Activated naive CD8-positive, alpha-beta T cell treated with anti-CD3 and anti-CD28 coated beads, Interleukin-2, amount 50 U/mL, for 24 hours (primary cell): ENCODE measurements at places on chromosomes 13 and 19.
A peak's percentile ranks its signal among the peaks of the same experiment; 100 is the strongest.

DNA sequence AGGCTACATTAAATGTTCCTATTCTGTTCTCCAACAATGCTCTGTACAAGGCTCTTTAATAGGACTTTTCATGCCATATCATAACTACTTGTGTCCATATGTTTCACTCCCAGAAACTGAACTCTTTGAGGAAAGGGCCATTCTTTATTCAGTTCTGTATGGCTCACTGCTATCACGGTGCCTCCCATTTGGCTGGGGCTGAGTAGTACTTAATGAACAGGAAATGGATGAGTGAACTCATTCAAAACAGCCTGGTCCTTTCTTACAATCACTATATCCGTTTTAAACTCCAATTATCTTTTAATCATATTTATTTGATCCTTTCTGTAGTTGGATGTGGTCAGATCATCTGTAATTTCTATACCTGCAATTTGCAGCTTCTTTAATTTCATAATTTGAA is 410.6 kb downstream of the TBC1D4 start:
- DNase-seq = no peak

DNA sequence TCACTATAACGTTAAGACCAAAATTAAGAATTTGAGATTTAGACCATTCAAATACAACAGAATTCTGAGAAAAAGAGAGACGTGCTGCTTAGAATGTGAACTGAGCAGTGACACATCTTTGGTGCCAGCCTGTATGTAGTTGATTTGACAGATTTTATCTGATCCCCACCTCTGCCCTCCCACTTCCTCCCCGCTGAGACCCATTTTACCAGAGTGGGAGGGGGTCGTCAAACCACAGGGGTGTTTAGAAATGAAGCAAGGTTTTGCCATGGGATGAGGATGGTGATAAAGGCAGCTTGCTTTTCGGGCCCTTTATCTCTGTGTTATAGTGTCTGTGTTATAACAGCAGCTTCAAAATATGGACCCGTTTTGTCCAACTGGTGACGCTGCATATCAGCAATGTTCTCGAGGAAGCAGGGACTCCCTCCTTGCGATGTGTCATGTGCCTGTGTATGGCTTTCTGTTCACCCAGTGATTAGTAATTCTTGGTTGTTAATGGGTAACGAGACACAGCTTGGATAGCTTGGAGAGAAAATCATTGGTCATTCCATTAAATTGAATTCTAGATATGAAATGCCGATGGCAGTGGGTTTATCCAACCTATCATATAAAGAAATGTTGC is 125.0 kb downstream of the HS6ST3 start:
- no peak for DNase-seq

- no peak for DNase-seq
Observed at GRCh38 chr19:12596927-12597548, 13.6 kb downstream of the ZNF490 start.

DNA sequence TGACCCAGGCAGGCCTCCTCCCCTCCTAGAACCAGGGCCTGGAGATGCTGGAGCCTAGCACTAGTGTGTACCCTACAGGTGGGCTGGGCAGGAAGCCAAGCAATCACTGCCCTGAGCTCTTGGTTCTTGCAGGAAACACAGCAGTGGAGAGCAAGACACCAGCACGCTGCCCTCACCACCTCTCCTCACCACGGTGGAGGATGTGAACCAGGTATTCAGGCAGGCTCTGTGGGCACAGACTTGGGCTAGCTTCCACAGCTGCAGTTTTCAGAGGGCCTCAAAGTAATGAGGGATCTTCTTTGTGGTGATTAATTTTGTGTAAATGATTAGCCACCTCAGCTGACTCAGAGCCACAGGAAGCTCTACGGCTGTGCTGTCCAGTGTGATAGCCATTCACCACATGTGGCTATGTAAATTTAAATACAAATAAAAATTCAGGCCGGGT is 13.6 kb upstream of the GPI start:
- no peak for DNase-seq

GRCh38 chr19:34145741-34146202 is 26.5 kb upstream of the LSM14A start:
- DNase-seq = peak; percentile 51

DNA sequence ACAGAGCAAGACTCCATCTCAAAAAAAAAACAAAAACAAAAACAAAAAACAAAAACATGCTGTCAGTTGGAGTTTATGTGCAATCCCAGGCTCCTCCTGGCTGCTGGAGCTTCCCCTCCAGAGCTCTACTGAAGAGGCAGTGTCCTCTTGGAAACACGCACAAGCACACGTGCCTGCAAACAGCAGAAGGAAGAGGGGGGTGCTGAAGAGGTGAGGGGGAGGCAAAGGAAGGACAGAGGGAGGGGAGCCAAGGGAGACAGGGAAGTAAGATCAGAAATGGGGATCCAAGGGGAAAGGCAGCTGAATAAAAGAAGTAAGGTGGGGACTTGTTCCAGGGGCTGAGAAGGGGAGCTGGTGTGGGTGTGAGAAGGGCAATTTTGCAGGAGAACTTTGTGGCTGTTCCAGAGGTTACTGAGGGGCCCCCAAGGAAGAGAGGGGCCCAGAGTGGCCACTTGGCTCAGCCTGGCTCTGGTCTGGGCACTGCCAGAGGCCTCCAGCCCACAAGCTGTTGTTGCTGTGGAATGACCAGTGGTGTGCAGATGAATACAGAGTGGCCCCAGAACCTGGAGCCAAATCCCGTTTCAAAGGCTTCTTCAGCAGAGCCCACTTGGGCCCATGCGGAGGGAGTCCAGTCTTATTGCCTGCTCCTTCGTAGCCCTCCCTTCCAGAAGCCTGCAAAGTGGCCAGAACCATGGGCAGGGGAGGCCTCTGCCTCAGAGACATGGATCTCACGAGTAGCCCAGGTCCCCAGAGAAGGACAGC is 34.4 kb downstream of the LYL1 start:
- DNase-seq = no peak

DNA sequence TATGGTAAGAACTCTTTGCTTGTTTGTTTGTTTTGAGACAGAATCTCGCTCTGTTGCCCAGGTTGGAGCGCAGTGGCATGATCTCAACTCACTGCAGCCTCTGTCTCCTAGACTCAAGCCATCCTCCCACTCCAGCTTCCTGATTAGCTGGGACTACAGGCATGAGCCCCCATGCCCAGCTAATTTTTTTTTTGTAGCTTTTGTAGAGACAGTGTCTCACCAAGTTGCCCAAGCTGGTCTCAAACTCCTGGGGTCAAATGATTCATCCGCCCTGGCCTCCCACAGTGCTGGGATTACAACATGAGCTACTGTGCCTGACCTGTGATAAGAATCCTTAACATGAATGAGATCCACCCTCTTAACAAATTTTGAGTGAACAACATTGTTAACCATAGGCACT is 183.9 kb upstream of the TSHZ3 start:
- no peak for DNase-seq

DNA sequence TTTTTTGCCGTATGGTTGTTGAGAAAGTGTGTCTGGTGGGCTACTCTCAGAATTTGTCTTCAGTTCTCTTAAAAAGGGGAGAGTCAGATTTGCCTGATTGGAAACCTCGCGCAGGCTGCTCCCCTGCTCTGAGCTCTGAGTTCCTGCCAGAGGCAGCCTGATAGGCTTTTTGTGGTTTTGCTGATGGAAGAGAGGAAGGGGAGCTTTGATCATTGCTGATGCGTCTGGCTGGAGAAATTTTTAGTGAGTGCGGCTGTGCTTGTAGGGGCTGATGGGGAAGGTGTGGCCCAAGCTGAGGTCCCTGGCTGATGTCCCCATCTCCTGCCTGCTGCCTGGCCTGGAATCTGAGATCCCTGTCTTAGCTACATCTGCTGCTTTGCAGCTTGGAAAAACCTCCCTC is 2.8 kb downstream of the CHST8 start:
- DNase-seq = no peak

GRCh38 chr19:5292822-5293611 is 47.6 kb downstream of the PTPRS start:
- peak; percentile 61 for DNase-seq

DNA sequence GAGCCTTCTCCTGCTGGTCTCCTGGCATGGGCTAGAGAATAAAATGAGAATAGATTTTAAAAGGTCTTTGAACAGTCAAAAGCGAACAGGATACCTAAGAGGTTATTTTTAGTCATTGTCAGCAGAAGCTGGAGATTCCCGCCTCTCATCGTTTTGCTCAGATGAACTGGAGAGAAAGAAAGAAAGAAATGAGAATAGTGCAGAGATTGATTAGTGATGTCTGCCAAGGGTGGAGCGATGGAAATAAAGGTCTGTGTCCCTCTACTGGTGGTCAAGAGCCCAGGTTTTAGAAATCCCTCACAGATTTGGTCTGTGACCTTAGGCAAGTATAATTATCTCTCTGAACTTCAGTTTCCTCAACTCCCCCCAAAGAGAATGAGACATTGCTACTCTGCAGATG is 5.3 kb downstream of the NCAN start:
- DNase-seq = no peak

DNA sequence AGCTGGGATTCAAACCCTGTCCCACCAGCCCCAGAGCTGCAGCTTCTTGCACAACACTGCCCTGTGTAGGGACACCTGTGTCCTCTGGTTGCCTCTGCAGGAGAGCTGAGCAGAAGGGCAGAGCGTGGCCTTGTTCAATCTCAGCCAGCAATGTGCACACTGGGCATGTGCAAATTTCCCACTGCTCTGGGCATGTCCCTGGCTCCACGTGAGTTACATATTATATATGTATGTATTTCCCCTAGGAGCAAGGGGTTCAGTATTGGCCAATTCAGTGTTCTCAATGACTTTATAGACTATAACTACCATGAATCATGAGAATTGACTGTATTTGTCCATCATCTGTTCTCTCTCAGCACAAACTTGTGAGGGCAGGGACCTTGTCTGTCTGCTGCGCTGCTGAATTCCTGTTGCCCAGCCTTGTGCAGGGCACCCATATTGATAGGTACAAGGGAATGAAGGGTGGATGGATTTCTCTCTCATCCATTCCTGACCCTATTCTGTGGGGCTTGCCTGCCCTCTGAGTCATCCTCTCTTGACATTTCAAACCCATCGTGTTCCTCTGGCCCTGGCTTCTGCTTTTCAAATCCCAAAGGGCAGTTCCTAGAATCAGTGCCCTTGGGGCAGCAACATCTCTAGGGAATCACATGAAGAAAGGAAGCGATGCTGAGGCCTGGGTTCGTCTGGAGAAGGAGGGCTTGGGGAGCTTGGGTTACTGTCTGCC is 69.7 kb downstream of the ERICH6B start:
- no peak for DNase-seq

GRCh38 chr19:48244281-48244680 is 11.4 kb downstream of the CARD8 start:
- peak; percentile 41 for DNase-seq

DNA sequence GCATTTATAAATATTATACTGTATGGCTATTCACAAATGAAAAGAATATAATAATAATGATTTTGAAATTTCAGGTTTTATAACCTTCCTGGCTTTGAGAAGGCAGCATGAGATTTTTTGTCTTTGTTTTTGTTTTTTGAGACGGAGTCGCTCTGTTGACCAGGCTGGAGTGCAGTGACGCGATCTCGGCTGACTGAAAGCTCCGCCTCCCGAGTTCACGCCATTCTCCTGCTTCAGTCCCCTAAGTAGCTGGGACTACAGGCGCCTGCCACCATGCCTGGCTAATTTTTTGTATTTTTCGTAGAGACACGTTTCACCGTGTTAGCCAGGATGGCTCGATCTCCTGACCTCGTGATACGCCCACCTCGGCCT is 64.1 kb downstream of the ZNF429 start:
- peak; percentile 16 for DNase-seq

GRCh38 chr13:66639044-66639443 is 591.1 kb downstream of the PCDH9 start:
- DNase-seq = no peak

DNA sequence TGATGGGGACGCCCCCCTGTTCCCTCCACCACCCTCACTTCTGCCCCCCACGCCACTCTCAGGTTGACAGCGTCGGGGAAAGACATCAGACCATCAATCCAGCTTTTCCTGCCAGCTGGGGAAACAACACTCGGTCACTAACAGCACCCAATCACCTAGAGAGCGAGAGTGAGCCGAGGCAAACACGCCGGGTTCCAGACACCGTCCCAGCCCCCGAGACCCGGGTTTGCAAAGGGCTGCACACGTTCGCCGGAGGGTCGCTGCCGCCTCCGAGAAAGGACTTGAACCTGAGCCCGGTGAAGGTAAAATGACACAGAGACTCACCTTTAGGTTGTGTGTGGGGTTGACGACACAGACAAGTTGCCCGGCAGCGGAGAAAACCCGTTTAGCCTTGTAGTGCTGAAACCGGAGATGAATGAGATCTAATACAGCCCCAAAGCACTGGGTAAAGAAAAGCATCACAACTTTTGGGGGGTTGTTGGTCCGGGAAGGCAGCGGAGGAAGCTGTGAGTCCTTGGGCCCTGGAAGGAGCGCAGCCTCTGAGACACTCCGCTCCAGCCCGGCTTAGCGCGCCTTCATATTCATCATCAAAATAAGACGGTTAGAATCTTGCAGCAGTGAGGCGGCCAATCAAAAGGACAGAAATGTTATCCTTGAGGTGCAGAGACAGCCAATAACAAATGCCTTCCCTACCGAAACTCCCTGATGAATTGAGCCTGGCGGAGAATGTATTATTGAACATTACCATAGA is at the start of gene SIAH3:
Gene SIAH3 (minus strand): TSS at position 583 of the 751 bp plus-strand sequence. CDS start 124 bp downstream, at position 459.
- peak; percentile 26 for DNase-seq
